ENCODE measurements at places on chromosomes 6 and 20.

GRCh38 chr20:19729672-19730071 lies 28.4 kb upstream of the RIN2 start:
- no peak for DNase-seq

DNA sequence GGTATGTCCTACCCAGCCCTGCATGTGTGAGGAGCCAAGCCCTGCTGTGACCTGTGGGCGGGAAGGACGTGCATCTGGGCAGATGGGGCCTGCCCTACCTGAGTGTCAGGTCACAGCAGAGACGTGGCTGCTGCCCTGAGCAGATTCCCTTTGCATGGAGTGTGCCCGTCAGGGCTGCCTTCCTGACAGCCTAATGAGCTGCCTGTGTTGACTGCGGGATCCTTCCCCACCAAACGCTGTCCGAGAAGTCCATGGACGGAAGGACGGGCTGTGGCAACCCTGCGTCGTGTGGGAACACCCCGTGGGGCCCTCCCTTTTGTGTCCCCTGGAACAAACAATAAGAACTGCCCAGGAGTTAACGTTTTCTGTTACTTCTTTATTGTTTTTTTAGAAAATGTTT lies 343.2 kb downstream of the CDH4 start:
- no peak for DNase-seq

- DNase-seq = no peak
Measured at GRCh38 chr6:14807130-14807529, 438.7 kb upstream of the JARID2 start.

- DNase-seq = no peak
Measured at GRCh38 chr6:118335325-118335816, 212.7 kb upstream of the PLN start.

DNA sequence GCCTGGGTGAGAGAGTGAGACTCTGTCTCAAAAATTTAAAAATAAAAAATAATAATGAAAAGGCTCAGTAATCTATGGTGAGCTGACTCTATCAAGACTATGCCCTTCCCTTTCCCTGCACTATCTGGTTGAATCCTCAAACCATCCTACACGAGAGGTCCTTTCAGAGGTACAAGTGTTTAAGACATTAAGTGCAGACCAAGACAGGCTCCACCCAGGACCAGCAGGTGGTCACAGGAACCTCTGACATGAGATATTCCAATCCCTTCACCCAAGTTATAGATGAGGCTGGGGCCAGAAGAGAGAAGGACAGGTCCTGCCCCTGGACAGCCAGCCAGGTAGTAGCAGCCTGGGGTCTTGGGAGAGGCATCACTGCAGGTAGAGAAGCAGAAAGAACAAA lies 182.6 kb downstream of the NFATC2 start:
- DNase-seq = no peak

- DNase-seq = no peak
Measured at GRCh38 chr6:118401325-118401975, 146.6 kb upstream of the PLN start.

GRCh38 chr20:63279931-63280330 lies 7.3 kb downstream of the ARFGAP1 start:
- no peak for DNase-seq

GRCh38 chr6:151690303-151690702 lies 117.2 kb upstream of the ESR1 start:
- DNase-seq = no peak

DNA sequence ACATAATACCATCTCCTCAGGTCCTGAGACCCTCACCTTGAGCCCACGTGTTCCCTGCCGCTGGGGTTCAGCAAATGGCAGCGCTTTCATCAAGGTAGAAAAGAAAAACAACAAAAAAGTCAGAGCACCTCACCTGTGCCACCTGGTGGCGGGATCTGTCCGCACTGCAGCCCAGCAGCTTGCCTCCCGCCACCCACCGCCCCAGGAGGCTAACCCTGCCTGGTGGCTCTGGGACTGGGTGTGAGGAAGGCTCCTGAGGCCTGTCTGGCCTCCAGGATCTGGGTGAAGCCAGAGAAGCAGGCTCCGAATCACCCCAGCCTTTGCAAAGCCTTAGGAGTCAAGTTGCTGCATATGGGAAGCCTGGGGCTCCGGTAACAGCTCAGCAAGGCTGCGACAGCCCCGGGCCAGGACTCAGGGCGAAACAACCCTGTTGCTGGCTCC lies 270.8 kb downstream of the BMP7 start:
- DNase-seq = no peak

DNA sequence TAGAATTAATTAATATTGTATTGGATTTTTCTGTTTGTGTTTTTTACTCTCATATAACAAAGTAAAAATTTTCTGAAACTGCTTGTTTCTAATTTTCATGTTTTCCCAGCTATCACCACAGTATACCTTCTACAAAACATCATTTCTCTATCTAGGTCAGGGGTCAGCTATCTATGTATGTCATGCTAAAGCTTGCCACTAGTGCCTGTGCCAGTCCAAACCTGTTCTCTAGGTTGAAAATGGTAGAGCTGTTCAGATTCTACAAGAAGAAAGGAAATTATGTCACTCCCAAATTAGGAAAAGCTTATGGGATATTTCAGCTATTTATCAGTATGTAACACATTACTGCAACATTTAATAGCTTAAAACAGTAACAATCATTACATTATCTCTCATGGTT lies 5.8 kb upstream of the ME1 start:
- DNase-seq = no peak

DNA sequence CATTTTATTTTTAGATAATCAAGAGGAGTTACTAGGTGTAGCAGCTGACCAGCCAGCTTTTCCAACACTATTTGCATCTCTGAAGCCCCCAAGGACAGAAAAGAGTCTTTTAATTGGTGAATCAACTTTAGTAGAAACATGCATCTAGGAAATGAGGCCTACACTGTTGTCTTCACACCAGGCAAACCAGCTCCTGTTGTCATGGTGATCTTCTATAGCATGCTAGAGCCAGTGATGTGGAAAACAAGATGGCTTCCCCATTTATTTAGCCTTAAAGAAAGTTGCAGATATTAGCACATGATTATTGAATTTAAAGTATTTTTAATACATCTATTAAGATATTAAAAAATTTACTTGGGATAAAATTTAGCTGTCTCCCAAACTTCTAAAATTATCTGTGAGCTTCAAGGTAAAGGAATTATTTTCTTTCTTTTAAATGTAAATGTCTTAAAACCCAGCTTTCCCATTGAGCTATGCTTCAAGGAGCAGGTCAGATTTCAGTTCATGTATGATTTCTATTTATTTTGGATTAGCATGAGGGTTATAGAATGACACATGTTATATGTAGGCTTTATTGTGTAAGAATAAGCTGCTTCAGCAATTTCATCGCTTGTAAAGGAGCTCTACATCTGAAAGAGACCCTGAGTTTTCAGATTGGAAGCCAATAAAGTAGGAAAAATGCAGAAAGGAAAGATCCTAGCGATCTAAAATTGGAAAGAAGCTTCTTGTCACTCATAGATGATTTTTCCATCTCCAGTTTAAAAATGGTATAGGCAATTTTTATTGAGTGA lies 564.9 kb upstream of the CITED2 start:
- DNase-seq = no peak

- no peak for DNase-seq
Measured at GRCh38 chr20:32984196-32984595, 20.0 kb downstream of the SUN5 start.

- DNase-seq = no peak
Measured at GRCh38 chr6:113881478-113881980, 24.4 kb downstream of the MARCKS start.

DNA sequence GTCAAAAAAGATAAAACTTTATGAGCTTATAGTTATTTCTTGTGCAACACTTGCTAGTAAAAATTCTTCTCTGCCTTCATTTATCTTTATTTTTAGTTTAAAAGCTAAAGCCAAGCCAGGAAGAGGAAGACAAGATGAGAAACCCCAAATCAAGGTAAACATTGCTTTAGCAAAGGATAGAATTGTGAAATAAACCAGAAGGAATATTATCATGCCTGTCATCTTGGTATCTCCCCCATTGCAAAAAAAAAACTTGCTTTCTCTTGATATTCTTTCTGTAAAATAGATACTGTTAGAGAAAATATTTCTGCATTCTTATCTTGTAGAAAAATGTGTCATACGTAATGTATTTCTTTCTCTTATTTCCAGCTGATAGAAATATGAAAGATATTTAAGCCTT lies 432.8 kb downstream of the GJA1 start:
- DNase-seq = no peak

DNA sequence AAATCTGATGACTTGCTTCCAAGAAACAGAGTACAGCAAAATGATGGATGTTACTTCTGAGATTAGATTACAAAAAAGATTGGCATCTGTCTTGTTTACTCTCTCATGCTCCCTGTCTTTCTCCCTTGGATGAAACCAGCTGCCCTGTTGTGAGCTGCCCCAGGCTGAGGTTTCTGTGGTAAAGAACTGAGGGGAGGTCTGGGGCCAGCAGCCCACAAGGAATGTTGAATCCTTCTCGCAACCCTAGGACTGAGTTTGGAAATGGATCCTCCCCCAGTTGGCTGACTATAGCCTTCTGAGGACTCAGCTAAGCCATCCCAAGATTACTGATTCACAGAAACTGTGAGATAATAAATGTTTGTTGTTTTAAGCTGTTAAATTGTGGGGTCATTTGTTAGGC lies 5.6 kb upstream of the HECA start:
- DNase-seq = no peak

- DNase-seq = no peak
Measured at GRCh38 chr20:49562311-49563014, 5.5 kb downstream of the PTGIS start.

DNA sequence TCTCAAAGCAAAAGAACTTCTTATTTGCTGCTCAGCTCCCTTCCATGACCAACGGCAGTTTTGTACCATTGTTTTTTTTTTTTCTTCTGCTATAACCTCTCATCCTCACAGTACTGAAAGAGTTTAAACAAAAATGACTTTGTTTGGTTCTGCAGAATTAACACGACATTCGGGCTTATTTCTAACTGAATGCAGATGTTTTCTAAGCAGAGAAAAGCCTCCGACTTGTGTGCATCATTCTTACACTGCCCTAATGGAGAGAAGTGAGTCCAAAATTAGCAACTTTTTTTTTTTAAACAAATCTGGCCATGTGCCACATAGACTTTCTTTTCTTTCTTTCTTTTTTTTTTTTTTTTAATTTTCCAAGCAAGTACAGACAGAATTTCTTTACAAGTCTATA lies 382.7 kb downstream of the HDGFL1 start:
- DNase-seq = no peak

GRCh38 chr20:4119854-4120209 lies 104.5 kb upstream of the RNF24 start:
- no peak for DNase-seq

- DNase-seq = no peak
Measured at GRCh38 chr20:1397710-1398109, 4.9 kb upstream of the FKBP1A start.

DNA sequence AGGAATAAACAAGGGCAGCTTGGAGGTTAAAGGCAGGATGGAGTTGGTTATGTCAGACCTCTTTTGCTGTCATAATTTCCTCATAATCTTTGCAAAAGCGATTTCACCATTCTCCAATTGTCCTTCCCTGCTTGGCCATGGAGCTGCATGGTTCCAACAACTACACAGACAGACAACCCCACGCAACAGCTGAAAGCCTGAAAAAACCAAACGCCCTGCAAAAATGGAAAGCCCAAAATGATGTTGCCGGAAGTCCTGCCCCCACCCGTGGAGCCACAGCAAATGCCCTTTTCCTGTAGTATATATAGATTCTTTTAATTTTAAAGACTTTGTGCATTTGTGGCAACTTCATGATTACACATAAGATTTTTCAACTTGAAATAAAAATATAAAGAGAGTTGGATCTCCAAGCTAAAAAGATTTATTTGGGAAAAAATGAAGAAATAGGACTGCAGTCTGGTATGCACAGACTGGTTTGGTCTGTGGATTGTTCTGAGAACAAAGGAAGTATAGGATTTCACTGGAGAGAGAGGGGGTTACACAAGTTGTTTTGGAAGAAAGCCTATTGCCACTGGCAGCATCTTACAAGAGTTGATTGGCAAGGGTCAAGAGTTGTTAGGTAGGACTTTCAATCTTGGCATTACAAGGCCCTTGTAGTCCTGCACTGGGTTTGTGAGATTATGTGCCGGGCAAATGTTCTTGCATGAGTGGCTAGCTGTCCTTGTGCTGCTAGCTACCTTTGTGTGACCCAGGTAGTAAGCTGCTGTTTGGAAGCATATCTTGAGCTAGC lies 190.0 kb downstream of the C6orf118 start:
- DNase-seq = no peak

DNA sequence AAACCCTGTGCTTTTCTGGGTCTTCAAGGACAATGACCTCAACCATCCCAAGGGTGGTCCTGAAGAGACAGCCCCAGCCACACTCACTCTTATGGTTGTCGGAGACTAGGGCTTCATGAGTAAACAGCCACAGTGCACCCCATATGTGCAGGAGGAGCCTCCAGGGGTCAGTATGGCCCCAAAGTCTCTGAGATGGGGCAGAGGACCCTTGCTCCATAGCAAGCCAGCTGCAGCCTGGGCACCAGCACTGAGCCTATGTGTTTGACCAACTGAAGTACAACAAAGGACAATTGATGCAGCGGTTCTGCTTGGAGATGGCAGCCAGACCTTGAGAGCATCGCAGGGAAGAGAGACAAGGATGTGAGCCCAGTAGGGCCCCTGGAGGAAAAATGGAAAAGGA lies 112.2 kb downstream of the LRFN2 start:
- no peak for DNase-seq

- no peak for DNase-seq
Measured at GRCh38 chr6:98092331-98092730, 742.0 kb upstream of the POU3F2 start.

DNA sequence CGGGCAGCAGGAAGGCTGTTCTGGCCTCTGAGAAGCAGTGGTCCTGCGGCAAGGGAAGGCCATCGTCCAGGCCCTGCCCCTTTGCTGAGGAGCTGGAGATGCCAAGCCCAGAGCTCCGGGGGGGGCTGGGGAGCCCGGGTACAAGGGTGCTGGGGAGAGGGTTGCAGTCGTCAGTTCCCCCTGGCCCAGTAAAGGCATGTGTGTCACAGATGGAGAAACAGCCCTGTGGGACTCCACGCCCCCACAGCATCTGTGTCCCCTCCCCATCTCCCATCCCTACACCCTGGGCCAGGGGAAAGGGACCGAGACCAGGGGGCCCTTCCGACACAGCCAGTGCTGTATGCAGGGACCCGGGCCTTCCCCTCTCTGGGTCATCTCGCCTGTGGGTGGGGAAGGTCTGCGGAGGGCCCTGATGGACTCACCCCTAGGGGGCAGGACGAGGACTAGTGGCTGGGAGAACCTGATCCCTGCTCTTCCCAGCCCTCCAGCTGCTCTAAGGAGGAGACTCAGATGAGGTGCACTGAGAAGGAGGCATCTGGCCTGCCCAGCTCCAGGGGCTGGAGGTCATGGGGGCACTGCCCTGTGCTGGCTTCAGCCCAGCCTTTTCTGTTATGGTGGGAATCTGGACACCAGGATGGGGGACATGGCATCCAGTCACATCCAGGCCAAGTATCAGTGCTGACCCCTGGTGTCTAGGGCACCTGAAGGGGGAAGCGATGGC lies 609 bp downstream of the MYL9 start:
- no peak for DNase-seq

DNA sequence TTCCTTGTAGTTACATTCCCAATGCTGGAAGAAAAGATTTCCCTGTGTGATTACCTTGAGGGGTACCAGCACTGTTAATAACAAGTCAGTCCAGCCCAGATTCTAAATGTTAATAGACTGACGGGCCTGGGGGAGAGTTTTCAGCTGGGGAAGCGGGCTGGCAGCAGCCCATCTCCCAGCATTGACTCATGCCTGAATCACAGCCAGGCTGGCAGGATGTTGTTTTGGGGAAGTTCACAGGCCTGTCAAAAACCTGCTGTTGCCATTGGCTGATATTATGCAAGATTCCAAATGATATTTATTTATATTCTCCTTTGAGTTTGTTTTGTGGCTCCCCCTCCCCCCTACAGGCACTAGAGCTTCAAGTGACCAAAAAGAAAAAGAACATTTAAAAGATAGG lies 213.9 kb upstream of the CNR1 start:
- no peak for DNase-seq

- DNase-seq = no peak
Measured at GRCh38 chr6:37538107-37538506, 38.4 kb upstream of the CCDC167 start.
